Activated T-cell treated with anti-CD3 and anti-CD28 coated beads, Interleukin-2, amount 50 U/mL, for 4 hours (primary cell): ENCODE measurements at places on chromosomes 6 and 20. TPM values are rescaled to one million over a fixed set of nuclear protein-coding genes. Genes with fewer than 3 reads are reported as not detected.
A peak's percentile ranks its signal among the peaks of the same experiment; 100 is the strongest.

GRCh38 chr6:68473433-68474210 is 161.5 kb upstream of the ADGRB3 start:
- DNase-seq: no peak

DNA sequence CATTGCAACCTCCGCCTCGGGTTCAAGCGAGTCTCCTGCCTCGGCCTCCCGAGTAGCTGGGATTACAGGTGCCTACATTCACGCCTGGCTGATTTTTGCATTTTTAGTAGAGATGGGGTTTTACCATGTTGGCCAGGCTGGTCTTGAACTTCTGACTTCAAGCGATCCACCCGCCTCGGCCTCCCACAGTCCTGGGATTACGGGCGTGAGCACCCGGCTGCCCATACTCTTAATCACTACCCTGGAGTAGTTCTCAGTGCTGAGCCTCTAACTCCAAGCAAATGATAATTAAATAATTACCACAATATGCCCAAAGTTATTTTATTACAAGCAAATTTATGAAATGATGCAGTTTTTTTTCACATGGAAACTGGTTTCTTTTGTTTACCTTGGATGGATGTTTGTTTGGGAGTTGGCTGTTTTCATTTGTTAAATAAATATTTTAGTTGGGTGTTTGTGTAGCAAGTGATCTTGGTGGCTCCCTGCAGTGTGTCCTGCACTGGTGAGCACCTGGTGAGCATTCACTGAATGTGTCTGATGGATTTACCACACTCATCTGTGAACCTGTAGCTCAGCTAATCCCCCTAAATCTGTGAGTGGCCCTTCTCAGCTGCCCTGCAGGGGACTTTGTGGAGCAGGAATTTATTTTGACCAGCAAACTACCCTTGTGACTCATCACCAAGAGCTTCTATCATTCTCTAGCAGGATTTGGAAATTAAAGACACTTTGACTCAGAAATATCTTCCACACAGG is 36.9 kb downstream of the UTRN start:
- no peak for DNase-seq

- no peak for DNase-seq
Observed at GRCh38 chr6:33169291-33170175, 22.7 kb downstream of the COL11A2 start.

- DNase-seq: peak; percentile 39
Observed at GRCh38 chr20:44326391-44327159, 10.3 kb upstream of the R3HDML start.

GRCh38 chr20:9550871-9551270 is 36.5 kb downstream of the LAMP5 start:
- DNase-seq: no peak

DNA sequence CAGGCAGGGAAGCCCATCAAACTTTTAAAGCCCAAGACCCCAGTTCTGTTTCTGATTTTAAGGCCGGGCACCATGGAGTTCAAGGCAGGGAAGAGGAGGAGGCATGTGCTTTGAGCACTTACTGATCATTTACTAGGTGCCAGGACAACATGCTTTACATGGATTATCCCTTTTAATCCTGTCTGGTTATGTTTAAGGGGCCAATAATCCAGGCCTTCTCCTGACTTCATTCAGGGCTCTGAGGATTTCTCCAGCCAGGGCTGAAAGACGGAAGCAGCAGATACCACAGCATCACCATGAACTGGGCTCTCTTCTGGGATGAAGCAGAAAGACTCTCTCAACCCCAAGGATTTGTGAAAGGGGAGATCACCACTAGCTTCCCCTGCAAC is 4.1 kb downstream of the CCND3 start:
- DNase-seq: no peak

- no peak for DNase-seq
Observed at GRCh38 chr6:83132121-83132520, 60.9 kb downstream of the PGM3 start.

DNA sequence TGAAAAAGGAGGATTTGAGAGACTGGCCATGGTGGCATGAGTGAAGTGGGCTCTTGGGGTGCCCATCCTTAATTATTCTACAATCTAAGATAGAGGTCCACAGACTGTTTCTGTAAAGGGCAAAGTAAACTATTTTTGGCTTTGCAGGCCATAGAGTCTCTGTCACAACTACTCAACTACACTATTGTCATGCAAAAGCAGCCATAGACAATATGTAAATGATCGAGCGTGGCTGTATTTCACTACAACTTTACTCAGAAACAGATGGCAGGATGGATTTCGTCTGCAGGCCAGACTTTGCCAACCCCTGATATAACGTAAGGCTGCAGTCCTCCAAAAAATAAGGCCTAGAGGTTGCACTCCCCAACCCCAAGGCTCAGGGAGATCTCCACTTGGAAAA is 58.2 kb upstream of the NAA20 start:
- DNase-seq: no peak

HLA-DPA1 gene
- total RNA-seq: 31.5 TPM

GRCh38 chr6:143549221-143549948 is 37.9 kb upstream of the FUCA2 start:
- peak; percentile 40 for DNase-seq

DNA sequence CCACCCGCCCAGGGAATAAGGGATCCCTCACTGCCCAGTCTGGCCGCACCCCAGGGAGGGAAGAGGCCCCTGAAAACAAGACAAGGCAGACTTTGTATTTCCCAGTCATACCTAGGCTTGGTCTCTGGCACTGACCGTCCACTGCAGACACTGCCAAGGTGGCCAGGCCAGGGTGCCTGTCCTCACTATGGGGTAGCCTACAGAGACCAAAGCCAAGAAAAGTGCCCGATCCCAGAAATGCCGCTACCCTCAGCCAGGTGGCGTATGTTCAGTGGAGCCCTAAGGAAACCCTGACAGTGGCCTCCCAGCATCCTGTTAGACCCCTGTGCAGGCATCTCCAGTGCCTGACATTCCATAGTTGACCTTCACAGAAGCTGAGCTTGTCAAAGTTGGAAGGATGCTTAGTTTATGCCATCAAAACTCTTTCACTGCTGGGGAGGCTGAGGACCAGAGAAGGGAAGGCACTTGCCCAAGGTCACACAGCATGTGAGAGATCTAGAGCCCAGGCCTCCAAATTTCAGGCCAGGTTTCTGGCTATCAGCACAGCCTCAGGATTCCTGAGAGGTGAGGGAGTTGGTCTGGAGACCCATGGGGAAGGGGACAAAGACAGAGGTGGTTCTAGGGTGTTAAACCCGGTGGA is 2.5 kb downstream of the SCRT2 start:
- no peak for DNase-seq

DNA sequence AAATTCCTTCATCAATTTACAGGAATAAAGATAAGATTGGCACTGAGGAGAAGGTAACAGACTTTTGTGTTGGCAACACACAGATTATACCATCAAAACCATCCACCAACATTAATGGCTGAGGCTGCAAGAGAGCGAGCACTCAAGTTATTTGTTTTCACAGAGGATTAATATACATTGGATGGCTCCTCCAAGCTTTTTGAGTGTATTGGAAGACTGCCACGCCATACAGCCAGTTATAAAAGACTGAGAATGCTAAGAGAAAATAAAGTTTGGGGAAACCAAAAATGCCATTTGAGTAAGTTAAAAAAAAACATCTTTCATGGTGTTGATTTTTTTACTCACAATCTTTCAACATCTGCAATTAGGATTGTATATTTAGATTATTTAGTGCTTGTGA is 973.8 kb upstream of the SLC35B3 start:
- DNase-seq: no peak

- DNase-seq: no peak
Observed at GRCh38 chr6:137903274-137903932, 36.3 kb downstream of the TNFAIP3 start.

- no peak for DNase-seq
Observed at GRCh38 chr6:90846824-90847223, 260.0 kb upstream of the MAP3K7 start.

C20orf202 gene
- total RNA-seq: not detected

- no peak for DNase-seq
Observed at GRCh38 chr20:63321148-63321831, 28.3 kb downstream of the COL20A1 start.

GRCh38 chr6:53984163-53984562 is 127.1 kb upstream of the MLIP start:
- no peak for DNase-seq

CFB gene
- total RNA-seq: 0.42 TPM

GRCh38 chr6:133591275-133591674 is 297.6 kb upstream of the TCF21 start:
- DNase-seq: no peak

DNA sequence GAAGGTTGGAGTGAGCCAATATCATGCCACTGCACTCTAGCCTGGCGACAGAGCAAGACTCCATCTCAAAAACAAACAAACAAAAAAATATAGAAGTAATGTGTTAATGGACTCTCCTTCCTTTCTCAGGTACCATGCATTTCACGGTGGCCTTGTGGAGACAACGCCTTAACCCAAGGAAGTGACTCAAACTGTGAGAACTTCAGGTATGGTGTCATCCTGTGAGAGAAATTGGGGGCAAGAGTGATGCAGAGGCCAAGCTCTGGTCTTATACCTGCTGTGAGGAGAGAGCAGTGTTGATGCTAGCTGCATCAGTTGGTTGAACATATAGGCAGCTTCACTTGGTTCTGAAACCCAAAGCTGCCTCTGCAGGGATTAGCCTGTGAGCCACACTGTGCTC is 6.2 kb downstream of the ITCH start:
- DNase-seq: no peak

IL20RA gene
- not detected for total RNA-seq

DNA sequence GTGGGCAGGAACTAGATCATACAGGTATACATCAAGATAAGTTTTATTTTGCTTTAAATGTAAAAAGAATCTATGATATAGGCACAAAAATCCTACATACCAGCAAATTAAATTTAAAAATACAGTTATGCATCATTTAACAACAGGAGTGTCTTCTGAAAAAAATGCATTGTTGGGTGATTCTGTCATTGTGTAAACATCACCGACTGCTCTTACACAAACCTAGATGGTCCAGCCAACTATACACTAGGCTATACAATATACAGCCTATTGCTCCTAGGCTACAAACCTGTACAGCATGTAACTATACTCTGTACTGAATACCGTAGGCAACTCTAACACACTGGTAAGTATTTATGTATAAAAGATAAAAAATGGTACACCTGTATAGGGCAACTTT is 139.4 kb downstream of the RNGTT start:
- no peak for DNase-seq

- no peak for DNase-seq
Observed at GRCh38 chr6:40804905-40805304, 217.7 kb upstream of the LRFN2 start.

- DNase-seq: no peak
Observed at GRCh38 chr6:140077827-140078560, 703.5 kb upstream of the CITED2 start.

DNA sequence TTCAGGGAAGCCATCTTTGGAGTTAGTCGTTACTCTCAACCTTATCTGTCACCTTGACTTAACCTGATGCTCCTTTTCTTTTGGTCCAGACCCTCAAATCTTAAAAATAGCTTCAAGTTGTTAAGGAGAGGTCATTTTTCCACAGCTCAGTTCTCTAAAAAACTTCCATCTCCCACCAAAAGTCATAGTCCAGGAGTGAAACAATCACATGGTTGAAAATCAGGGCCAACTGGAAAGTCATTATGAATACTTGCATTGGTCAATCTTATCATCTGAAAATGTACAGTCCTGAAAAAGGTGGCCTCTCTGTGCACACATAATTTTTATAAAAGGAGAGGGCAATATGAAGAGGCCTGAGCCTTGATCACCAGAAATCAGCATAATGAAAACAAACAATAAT is 195.7 kb downstream of the BCAS1 start:
- no peak for DNase-seq

GRCh38 chr20:62241506-62241905 is 3.2 kb downstream of the OSBPL2 start:
- DNase-seq: no peak

GRCh38 chr6:116373940-116374339 is 3.2 kb downstream of the DSE start:
- no peak for DNase-seq

DNA sequence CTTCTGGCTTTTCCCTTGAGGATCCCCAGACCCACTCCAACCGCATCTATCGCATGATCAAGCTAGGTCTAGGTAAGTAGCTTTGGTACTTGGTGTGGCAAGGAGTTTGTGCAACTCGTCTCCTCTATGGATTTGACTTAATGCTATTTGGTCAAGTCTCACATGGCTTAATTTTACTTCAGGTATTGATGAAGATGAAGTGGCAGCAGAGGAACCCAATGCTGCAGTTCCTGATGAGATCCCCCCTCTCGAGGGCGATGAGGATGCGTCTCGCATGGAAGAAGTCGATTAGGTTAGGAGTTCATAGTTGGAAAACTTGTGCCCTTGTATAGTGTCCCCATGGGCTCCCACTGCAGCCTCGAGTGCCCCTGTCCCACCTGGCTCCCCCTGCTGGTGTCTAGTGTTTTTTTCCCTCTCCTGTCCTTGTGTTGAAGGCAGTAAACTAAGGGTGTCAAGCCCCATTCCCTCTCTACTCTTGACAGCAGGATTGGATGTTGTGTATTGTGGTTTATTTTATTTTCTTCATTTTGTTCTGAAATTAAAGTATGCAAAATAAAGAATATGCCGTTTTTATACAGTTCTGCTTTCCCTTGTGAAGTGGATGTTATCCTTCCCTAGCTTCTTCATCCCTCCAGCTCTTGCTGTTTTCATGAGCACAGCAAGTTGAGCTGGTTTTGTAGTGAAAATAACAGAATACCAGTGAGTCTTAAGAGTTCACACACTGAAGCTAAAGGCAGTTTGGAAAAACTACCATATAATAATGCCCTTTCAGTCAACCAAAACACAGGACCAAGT is 3.8 kb downstream of the SLC35B2 start:
- peak; percentile 52 for DNase-seq

GRCh38 chr6:28724395-28724794 is 198.7 kb downstream of the GPX5 start:
- DNase-seq: no peak

SH3BGRL2 gene
- total RNA-seq: 0.14 TPM

DNA sequence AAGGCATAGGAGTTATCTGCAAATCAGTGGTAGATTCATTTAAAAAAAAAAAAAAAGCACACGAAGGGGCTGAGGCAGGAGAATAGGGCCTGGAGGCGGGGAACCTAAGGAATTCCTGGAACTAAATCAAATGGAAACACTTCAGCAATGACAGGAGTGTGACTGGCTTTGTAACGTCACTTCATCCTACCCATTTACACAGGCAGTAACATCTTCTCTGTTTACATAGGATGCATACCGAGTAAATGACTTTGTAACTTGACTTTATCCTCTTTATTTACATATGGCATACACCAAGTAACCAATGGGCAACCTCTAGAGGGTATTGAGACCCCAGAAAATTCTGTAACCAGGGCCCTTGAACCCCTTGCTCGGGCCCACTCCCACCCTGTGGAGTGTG is 56.4 kb upstream of the IYD start:
- DNase-seq: no peak

TJAP1 gene
- total RNA-seq: 46.2 TPM

FAM217A gene
- total RNA-seq: not detected

GRCh38 chr20:32314768-32315167 is 37.3 kb downstream of the KIF3B start:
- no peak for DNase-seq

- DNase-seq: no peak
Observed at GRCh38 chr20:40806929-40807820, 118.1 kb upstream of the MAFB start.

GRCh38 chr6:40585651-40586269 is 1.4 kb downstream of the LRFN2 start:
- DNase-seq: no peak

- no peak for DNase-seq
Observed at GRCh38 chr6:143419526-143419925, 31.0 kb downstream of the ADAT2 start.

- no peak for DNase-seq
Observed at GRCh38 chr6:2966347-2966746, 5.0 kb downstream of the SERPINB6 start.

HEY2 gene
- not detected for total RNA-seq

- no peak for DNase-seq
Observed at GRCh38 chr6:35776364-35777215, at the start of gene CLPSL2. Gene CLPSL2 (plus strand): TSS chr6:35776598. CDS start chr6:35776619, 21 bp downstream.
